Esophagus squamous epithelium (tissue), 5 donors: ENCODE measurements at places on chromosomes 6 and 20.

DNA sequence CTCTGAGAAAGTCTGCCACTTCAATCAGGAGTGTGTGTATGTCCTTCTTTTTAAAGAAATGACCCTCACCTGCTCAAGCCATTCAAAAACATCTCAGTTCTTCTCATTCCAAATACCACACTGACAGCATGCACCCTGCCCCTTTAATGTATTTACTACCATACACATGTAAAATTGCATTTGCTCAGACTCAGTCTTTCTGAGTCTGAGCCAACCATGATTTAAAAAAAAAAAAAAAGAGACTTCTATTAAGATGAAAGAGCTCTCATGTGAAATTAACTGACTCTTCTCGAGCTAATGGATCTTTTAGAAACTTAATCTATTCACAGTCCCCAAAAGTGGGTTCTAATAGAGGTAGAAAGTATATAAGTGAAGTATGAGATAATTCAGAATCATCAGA is 1.4 kb upstream of the FILIP1 start:
- no peak for DNase-seq

- no peak for DNase-seq
Observed at GRCh38 chr6:37244430-37245310, 12.9 kb upstream of the TBC1D22B start.

DNA sequence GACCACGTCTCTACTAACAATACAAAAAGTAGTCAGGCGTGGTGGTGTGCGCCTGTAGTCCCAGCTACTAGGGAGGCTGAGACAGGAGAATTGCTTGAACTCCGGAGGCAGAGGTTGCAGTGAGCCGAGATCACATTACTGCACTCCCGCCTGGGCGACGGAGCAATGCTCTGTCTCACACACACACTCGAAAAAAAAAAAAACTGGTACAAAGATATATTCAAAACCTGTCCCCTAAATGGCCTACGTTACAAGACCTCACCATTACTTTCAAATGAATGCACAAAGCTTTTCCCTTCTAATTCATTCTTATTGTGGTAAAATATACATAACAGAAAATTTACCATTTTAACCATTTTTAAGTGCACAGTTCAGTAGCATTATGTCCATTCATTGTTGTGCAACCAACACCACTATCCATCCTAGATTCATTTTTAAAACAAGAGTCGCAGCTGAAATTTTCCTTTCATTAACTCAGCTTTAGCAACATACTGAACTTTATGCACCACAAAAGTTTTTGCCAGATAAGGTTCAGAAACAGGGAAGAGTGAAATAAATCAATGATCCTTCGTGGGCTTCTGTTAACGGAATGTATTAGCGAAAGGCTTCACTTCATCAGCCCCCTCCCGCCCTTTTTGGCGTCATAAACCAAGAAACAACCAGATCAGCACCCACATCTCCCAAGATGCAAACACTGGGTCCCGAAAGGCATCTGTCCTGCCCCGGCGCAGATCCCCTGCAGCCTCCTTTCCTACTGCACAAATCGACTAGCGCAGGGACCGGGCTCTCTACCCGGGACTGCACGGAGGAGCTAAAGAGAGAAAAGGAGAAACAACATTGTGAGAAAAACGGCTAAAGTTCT is 825 bp upstream of the FAM135A start:
- no peak for DNase-seq

GRCh38 chr6:131430531-131430930 is 142.5 kb upstream of the ARG1 start:
- DNase-seq = no peak

- no peak for DNase-seq
Observed at GRCh38 chr6:120587381-120587780, 746.9 kb downstream of the TBC1D32 start.

- DNase-seq = no peak
Observed at GRCh38 chr6:524803-525202, 132.1 kb downstream of the HUS1B start.

GRCh38 chr6:45436544-45437438 is 59.1 kb upstream of the SUPT3H start:
- DNase-seq = no peak

- DNase-seq = no peak
Observed at GRCh38 chr6:126524811-126525326, 185.0 kb downstream of the CENPW start.

GRCh38 chr6:39804466-39805065 is 12.4 kb downstream of the DAAM2 start:
- DNase-seq = no peak

- DNase-seq = no peak
Observed at GRCh38 chr6:110682460-110682853, 132.8 kb downstream of the CDK19 start.

DNA sequence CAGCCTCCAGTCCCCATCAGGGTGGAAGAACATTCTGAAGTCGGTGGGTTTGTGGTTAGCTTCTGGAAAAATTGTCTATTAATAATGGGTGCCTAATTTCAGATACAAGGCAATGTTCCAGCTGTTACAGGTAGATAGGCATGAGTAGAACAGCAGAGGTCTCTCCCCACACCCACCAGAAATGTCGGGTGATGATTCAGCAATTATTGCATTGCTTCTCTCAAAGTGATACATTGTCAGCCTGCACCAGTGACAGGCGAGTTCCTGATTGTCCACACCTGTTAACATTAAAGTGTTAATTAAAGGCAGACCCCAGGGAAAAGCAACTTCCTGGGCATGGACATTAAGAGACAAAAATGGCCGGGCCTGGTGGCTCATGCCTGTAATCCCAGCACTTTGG is 18.9 kb upstream of the CLVS2 start:
- DNase-seq = no peak

DNA sequence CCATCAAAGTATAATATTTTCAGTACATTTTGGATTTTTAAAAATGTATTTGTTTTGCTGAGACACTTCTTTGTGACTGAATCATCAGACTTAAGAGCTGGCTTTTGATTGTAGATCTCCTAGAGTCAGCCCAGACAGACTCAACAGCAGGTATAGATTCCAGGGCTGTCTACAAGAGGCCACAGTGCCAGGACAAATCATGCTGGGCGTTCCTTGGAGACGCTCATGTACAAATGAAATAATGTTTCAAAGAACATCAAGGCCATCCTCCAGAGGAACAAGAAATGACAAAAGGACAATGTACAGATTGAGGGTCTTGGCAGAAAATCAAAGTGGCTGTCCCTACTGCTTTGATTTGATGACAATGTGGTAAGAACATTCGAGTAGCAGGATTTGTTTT is 369.3 kb downstream of the GRIK2 start:
- DNase-seq = no peak

- DNase-seq = no peak
Observed at GRCh38 chr20:57329608-57330221, at the start of gene SPO11. SPO11 (plus strand) TSS chr20:57329803; CDS start chr20:57329868, 65 bp downstream.

- DNase-seq = no peak
Observed at GRCh38 chr6:41697861-41698781, 37.3 kb downstream of the TFEB start.

DNA sequence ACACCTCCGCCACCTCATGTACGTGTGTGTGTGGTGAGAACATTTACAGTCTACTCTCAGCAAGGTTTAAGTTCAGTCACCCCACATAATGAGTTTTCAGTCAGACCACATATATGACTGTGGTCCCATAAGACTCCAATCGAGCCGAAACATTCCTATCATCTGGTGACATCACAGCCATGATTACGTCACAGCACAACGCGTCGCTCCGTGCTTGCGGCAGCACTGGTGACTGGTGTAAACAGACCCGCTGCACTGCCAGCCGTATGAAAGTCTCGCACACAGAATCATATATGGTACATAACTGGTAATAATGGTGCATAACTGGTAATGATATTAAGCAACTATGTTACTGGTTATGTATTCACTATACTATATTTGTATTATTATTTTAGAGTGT is 150.7 kb downstream of the DLL1 start:
- DNase-seq = no peak

DNA sequence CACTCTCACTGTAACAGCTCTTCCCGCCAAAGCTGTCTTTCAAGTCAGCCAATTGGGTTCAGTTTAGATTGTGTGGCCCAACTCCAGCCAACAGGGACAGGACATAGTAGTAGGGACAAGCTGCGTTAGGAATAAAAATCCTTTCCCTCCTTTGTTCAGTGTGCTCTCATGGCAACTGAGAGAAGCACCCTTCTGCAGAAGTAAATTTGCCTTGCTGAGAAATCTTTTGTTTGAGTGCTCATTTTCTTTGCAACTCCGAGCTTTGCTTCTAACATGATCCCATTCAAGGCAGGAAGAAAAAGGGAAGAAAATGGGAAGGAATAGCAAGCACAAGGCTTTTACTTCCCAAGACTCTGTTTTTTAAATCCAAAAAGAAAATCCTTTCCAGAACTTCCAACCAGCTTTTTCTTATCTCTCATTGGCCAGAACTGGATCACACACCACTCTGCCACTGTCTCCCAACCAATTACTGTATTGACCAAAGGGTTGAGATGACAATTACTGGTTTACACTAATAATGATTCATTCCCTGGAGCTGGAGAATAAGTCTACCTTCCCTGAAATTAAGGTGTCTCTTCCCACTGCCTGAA is 52.7 kb downstream of the STX11 start:
- no peak for DNase-seq

- DNase-seq = no peak
Observed at GRCh38 chr20:18719426-18719825, 94.2 kb upstream of the SCP2D1 start.

DNA sequence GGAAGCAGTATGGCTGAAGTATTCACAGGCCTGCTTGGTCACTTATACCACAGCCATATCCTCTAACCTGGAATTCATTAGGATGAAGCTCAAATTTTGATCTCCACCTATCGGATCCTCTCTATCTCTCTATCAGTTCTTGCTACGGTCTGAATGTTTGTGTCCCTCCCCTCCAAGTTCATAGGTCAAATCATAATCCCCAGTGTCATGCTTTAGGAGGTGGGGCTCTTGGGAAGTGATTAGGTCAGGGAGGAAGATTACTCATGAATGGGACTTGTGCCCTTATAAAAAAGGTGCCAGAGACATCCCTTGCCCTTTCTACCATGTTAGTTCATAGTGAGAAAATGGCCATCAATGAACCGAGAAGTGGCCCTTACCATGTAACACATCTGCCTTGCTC is 190.8 kb upstream of the MYLIP start:
- DNase-seq = no peak

DNA sequence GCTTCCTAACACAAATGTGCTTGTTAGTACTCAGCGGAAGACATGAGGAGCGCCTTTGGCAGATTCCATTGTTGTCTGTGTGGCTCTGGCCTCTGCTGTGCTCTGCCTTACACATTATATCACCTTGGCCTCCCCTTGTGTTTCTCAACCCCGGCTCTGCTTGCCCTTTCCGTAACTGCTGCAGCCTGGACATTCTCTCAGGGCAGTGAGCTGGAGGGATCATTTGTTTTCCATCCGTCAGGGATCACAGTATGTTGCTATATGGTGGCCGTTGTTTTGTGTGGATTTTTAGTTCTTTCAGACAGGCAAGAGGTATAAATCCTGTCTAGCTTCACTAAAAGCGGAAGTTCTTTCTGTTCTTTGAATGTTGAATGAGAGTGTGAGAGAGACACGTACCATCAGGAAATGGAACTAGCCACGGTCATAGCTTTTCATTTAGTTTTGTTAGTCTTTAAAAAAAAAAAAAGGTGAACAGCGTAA is 175.1 kb downstream of the JARID2 start:
- no peak for DNase-seq

DNA sequence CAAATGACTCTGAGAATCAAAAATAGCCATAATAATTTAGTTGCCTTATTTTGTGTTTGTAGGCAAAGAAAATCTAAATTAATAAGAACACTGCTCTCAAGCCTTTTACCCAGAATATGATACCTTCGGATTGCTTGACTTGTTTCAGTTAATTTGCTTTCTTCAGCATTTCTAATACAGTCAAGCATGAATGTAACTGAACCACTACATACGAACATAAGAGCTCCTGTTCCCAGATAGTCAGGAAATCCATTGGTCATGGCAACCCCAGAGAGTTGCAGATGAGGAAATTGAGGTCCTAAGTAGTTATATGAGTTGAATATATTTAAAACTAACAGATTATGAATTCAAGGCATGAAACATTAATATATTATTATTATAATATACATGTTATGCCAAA is 2.9 kb downstream of the FRK start:
- no peak for DNase-seq

- no peak for DNase-seq
Observed at GRCh38 chr6:51571168-51571567, 516.2 kb downstream of the PKHD1 start.

DNA sequence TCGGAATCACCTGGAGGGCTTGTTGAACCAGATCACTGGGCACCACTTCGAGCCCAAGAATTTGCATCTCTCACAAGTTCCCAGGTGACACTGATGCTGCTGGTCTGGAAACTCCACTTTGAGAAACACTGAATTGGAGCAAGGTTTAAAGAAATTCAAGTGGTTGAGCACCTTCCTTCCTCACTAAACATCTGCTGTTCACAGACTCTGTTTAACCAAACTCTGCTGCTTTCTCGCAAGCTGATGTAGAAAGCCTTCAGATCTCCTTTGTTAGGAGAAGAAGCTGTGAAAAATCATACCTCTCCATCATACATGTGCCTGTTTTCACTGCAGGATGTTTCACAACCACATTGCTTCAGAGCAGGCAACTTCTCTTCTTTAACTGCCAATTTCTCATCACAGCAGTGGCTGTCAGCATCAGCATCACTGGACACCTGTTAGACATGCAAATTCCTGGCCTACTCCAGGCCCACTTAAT is 87.5 kb upstream of the TOP1 start:
- DNase-seq = no peak

GRCh38 chr6:67045076-67045475 is 1338.0 kb upstream of the EYS start:
- no peak for DNase-seq

DNA sequence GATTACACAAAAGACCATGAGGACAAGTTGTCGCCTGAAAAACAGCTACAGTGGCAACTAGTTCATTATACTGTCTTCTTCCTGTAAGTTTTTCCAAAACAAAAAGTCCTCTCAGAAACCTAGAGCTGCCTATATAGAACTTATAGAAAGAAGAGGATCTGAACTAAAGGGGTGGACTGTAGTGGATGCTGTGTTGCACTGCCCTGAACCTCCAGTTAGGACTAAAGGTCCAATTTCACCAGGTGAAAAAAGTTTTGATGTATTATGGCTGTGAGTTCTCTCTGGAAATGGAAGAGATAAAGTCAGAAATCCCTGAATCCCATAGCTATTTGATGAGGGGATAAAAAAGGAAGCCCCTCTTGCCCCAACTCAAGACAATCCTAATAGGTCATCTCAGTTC is 56.6 kb upstream of the TSHZ2 start:
- DNase-seq = no peak

GRCh38 chr20:38878866-38879265 is 47.4 kb upstream of the FAM83D start:
- DNase-seq = no peak

DNA sequence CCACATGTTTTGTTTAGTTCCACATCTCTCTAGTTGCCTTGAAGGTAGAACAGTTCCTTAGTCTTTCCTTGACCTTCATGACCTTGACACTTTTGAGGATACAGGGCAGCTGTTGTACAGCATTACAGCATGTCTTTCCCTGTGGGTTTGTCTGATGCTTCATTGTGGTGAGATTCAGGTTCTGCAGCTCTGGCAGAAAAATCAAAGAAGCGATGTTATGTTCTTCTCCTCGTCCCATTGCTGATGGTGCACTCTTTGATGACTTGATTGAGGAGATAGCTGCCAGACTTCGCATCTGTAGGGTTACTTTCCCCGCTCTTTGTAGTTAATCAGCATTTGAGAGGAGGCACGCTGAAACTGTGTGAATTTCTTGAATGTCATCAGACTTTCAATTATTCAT is 12.0 kb downstream of the CEBPB start:
- DNase-seq = no peak
